Stimulated activated memory B cell treated with anti-CD40 and anti-IgM and Interleukin-4, amounts not matched to agents 10 μg/mL and 1 μg/mL and 100 μg/mL, for 72 hours (primary cell): ENCODE measurements at places on chromosomes 6 and 20.

DNA sequence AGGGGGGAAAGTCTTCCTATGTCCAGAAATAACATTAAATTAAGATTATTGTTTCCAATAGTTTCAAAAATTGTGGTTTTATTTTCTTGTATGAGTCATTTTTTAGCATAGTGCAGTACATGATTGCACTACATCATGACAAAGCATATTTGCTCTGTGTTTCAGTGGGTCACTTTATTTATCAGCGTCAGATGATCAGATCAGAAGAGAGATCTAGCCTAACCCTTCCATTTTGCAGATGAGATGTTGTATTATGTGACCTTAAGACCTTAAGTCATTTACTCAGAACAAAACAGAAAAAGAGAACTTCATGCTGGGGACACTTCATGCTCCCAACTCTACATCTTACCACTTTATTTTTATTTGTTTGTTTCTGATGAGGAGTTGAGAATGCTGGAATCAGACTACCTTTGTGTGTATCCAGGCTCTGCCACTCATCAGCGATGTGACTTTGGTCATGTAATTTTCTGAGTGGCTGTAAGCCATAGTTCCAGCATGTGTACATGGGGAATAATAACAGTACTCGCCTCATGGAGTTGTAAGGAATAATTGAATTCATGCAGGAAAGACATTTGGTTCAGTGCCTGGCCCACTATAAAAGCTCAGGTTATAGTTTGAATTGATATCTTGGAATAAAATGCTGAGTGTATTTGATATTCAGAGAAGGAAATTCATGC lies 13.5 kb downstream of the EYA4 start:
- ATAC-seq, result peak; percentile 64

- ATAC-seq, result no peak
These were observed 51.4 kb downstream of the TXLNB start for GRCh38 chr6:139240161-139241010.

GRCh38 chr6:139695361-139695760 lies 320.9 kb upstream of the CITED2 start:
- no peak for ATAC-seq

GRCh38 chr20:60298647-60299046 lies 340.4 kb downstream of the CDH26 start:
- ATAC-seq, result no peak

- no peak for ATAC-seq
These were observed 41.8 kb upstream of the SAYSD1 start for GRCh38 chr6:39156801-39157200.

GRCh38 chr20:32558526-32558925 lies 26.6 kb downstream of the NOL4L start:
- no peak for ATAC-seq

DNA sequence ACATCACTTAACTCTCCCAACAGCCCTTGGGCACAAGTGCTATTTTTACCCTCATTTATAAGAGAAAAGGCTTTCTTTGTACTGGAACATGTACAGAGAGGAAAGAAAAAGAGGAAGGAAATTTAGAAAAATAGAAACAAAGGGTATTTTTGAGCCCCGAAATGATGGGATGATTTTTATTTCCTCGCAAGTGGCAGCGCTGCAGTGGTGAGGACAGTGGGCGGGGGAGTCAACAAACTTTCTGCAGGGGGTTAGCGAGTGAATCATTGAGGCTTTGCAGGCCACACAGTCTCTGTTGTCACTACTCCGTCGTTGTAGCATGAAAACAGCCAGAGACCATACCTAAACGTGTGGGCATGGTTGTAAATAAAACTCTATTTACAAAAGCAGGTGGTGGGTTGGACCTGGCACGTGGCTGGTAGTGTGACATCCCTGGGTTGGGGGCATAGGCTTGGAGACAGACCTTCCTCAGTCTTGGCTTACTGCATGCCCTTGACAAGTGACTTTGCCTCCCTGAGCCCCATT lies 25.5 kb upstream of the OCSTAMP start:
- ATAC-seq, result no peak

GRCh38 chr6:24574809-24575208 lies 71.2 kb downstream of the KIAA0319 start:
- peak; percentile 85 for ATAC-seq

GRCh38 chr20:23231561-23232218 lies 118.9 kb upstream of the NXT1 start:
- ATAC-seq, result no peak

- ATAC-seq, result peak; percentile 70
These were observed 12.4 kb upstream of the SIRPB1 start for GRCh38 chr20:1632178-1632577.

DNA sequence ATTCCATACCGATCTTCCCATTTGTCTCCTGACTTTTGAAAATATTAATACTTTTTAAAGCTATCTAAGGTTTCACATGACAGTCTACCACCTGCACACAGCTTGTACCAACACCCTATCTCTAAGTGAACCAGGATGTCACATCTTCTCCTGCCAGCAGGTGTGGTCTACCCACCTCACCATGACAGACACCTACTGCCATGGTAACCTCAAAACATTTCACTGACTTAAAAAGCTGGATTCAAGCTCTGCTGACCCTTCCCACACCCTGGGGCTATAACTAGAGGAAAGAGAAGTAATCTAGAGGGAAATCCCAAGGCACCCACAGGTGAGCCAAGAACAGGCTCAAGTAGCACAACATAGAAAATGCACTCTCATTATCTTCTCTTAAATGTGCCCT lies 1.2 kb downstream of the SLC17A3 start:
- ATAC-seq, result no peak

DNA sequence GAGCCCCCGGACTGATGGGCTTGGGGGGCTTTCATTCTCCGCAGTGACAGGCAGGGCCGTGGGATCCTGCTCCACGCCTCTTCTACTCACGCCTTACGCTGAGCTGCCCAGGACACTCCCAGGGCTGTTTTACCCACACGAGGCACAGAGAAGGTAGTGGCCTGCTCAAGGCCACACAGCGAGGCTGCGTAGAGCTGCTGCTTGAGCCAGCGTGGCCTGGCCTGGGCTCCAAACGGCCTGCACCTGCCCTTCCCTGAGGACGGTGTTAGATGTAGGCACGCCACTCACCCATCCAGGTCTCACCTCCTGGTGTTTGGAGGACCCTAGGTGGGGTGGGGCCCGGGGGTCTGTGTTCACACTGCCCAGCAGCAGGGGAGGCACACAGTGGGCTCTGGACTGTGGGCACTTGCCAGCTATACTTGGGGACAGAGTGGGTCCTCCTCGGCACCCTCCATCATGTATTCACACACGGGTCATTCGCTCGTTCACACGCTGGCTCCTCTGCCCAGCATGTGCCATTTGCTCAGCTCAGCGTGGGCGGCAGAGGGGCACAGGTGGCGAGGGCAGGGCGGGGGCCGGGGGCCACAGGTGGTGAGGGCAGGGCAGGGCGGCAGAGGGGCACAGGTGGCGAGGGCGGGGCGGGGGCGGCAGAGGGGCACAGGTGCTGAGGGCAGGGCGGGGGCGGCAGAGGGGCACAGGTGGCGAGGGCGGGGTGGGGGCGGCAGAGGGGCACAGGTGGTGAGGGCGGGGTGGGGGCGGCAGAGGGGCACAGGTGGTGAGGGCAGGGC lies 18.4 kb upstream of the RBBP8NL start:
- peak; percentile 14 for ATAC-seq

- no peak for ATAC-seq
These were observed 55.8 kb upstream of the HIVEP2 start for GRCh38 chr6:143000811-143001210.
